ENCODE measurements at places on chromosomes 12 and 14. TPM values are rescaled to one million over a fixed set of nuclear protein-coding genes. Genes with fewer than 3 reads are reported as not detected.

KRT75 gene
- 0.19 TPM for total RNA-seq

LAG3 gene
- 1.1 TPM for total RNA-seq

HOTAIR gene
- not detected for total RNA-seq

ADAM21 gene
- 0.07 TPM for total RNA-seq

TCP11L2 gene
- 2.5 TPM for total RNA-seq

GLIPR1 gene
- total RNA-seq: 29.9 TPM

CORO1C gene
- 170 TPM for total RNA-seq

NPAS3 gene
- total RNA-seq: not detected

MMAB gene
- total RNA-seq: 27.9 TPM

CD4 gene
- not detected for total RNA-seq
